HuH-7.5 (cell line): ENCODE measurements at places on chromosomes 6 and 20.

DNA sequence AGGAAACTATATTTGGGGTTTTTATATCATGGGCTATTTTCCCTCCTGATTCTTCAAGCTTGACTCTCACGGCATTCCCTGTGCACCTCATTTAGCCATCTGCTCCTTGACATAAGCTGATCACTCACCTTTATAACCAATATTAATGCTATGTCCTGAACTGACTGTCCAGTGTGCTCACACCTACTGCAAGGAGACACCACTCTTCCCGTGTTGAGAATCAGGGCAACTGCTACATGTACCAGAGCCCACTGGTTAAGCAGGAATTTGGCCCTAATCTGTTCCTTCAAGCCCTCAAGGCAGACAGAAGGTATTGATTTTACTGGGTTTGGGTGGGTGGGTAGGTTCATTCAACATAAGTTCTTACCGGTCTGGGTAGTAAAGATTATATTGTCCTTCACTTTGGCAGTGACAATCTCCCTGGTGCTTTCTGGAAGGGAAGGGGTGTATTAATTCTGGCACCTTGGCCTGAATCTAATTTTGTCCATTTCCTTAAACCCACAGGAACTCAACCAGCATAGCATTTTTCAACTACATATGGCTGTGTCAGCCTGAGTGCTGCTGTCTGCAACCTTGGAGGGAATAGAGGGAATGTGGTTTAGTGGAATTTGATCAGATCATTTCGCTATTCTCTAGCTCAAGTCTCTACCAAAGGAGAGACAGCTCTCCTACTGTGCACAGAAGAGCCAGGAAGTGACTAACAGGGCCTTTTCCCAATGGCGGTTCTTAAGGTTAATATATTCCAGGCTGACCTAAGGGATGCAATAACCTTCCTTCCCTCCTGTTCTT, 293.2 kb downstream of the BTBD9 start:
- no peak for DNase-seq

GRCh38 chr20:49684335-49684997, 29.2 kb downstream of the B4GALT5 start:
- DNase-seq = no peak

DNA sequence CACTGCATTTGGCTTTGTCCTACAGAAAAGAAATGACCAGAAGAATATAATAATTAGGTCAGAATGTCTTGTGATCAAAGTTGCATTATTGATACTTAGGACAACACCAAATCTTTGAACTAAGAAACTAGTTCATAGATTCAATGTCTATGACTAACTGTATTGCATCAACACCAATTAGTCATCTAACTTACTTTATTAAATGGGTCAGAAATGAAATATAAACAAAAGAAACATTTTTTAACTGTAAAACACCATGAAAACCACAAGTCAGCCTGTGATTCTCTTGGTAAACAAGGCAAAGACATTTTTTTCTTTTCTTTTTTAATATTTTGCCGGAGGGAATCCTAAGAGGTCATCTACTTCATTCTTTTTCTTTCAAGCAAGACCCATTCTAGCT, 114.1 kb upstream of the HDDC2 start:
- no peak for DNase-seq

GRCh38 chr6:165660857-165661663, 2.0 kb downstream of the PDE10A start:
- DNase-seq = no peak

DNA sequence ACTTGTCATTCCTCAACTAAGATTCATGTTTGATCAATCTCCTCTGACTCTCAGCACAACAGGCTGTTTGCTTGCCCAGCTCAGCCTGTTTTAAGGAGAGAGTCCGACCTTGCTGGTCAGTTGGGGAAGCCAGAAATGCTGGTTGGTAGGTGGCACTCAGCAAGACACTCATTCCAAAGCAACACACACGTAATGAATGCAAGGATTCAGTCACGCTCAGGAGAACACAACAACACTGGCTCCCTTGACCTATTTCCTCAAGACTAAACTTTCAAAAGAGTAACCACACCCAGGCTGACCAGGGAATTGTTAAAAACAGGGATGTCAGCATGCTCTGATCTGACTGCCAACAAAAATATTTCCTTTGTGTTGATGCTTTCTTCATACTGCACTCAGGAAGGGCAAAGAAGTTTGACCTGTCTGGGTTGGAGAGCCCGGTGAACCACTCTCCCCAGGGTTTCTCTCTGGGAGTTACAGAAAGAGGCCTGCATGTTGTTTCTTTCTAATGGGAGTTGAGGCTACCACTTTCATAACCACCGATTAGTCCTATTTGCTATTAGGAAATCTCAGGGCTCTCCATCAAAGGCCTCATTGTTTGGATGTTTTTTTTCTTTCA, 25.6 kb upstream of the PREP start:
- DNase-seq = no peak

GRCh38 chr6:19549109-19549508, 288.1 kb upstream of the ID4 start:
- DNase-seq = no peak

DNA sequence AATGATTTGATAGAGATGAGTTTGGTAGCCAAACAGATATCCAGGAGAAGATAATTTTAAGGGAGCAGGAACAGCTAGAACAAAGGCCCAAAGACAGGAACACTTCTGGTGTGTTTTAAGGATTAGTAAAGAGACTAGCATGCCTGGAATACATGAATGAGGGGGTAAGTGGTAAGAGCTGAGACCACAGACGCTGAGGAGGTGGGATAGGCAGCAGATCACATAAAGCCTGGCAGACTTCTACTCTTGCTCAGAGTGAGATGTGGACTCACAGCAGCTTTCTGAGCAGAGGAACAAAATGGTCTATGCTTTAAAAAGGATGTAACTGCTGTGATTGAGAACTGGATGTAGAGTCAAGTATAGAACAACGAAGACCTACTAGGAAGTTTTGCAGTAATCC, 100.1 kb downstream of the EPHA7 start:
- no peak for DNase-seq

- DNase-seq = no peak
These were observed 98.5 kb upstream of the SCGN start for GRCh38 chr6:25553502-25553901.

- no peak for DNase-seq
These were observed 60.1 kb upstream of the TAGAP start for GRCh38 chr6:159104931-159105330.

GRCh38 chr20:49646126-49646525, 67.6 kb downstream of the B4GALT5 start:
- no peak for DNase-seq

GRCh38 chr20:32285082-32285620, 7.7 kb downstream of the KIF3B start:
- DNase-seq = no peak

- no peak for DNase-seq
These were observed 16.7 kb upstream of the SMLR1 start for GRCh38 chr6:130810307-130811030.

- DNase-seq = no peak
These were observed 492.5 kb downstream of the CDKAL1 start for GRCh38 chr6:21026576-21027273.

DNA sequence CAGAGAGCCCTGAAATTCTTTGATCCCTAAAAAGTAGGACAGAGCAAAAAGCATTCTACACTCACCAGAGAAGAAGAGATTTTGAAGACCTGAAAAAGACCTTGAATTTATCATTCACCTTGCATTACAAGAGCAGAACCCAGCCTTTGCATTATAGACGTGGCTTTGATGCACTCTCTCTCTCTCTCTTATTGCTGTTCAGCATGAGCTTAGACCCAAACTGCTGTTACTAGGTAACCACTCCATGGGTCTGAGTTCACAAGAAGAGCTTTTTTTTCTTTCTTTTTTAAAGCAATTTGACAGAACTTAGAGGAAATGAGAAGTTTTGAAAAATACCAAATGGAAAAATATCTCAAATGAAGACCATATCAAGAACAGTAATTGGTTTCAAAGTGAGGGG, 44.4 kb downstream of the COL9A1 start:
- DNase-seq = no peak

DNA sequence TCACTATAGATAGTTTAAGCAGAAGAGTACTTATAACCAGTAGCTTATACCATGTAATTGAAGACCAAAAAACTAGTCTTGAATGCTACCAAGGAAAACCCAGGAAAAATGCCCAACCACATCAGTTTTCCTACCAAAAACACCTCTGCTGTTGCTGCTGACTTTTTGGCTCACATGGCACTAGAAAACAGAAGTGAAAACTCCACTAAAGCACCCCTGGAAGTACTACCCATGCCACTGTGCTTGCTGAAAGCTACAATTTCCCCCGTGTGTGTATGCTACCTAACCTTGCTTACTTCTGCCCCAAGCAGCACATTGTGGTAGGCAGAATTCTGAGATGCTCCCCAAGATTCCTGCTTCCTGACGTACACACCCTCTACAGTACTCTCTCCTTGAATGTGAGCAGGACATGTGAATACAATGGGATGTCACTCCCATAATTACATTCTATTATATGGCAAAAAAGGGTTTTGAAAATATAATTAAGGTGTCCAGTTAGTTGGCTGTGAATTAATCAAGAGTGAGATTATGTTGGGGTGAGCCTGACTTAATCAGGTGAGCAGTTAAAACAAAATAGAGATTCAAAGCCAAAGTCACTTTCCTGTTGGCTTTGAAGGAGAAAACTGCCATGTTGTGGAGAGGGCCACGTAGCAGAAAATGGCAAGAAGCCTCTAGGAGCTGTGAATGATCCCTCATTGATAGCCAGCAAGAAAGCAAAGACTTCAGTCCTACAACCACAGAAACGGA, 209.8 kb upstream of the MARCKS start:
- DNase-seq = no peak
